ENCODE measurements at places on chromosomes 5 and 9. TPM values are rescaled to one million over a fixed set of nuclear protein-coding genes. Genes with fewer than 3 reads are reported as not detected.

The ESM1 gene
- total RNA-seq = not detected

DNA sequence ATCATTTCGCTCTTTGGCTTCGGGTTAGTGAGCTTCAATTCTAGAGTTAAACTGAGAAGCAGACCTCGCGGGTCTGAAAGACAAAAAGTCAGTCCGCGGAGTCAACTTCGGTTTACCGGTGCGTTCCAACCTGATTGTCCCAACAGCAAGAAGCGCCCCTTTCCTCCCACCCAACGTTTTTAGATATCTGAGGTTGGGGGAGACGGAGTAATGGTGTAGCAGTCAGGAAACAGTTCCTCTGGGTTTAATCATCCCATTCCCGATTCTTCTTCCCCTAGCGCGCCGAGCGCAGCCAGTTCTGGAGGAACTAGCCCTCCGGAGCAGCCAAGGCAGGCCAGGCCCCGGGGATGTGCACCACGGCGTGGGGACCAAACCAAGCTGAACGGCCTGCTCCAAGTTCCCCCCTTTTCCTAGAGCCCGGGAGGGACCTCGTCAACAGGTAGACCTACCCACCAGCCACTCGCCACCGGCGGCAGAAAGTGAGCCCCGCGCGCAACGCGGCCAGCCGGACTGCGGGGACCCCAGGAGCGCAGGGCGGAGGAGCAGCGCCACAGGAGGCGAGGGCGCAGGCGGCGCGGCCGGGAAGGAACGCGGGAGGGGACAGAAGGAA lies 622 bp upstream of the ISL1 start:
- H3K27me3 ChIP-seq = peaks cover 17% of the 10 kb centered on the region
- no peaks in the 10 kb centered on the region for H3K36me3 ChIP-seq
- H3K4me3 ChIP-seq = no peak overlapping the region
- DNase-seq = no peak
- H3K27ac ChIP-seq = no peak overlapping the region
- H3K4me1 ChIP-seq = no peaks in the 10 kb centered on the region

DNA sequence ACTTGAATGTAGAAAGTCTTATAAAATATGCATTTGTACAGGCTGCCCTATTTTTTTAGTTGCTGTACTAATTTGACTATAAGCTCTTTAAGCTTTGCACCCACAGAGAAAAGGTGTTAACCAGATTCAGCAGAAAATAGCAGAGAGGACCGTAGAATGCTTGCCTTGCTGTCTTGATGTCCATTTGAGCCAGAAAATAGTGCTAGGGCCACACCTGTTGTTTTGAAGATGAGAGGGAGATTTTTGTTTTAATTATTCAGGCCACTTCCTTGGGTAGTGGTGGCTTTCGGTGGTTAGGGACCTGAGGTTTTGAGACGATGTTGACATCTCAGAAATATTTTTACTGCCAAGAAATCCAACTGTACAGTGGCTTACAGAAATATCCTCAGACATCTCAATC lies 196.0 kb downstream of the SPATA31D1 start:
- no peak overlapping the region for H3K4me3 ChIP-seq
- H3K36me3 ChIP-seq = no peaks in the 10 kb centered on the region
- no peaks in the 10 kb centered on the region for H3K4me1 ChIP-seq
- no peak overlapping the region for H3K27ac ChIP-seq
- no peaks in the 10 kb centered on the region for H3K27me3 ChIP-seq

- no peak overlapping the region for H3K27ac ChIP-seq
- peaks cover 2% of the 10 kb centered on the region for H3K27me3 ChIP-seq
- H3K4me3 ChIP-seq = no peak overlapping the region
- no peaks in the 10 kb centered on the region for H3K36me3 ChIP-seq
- no peaks in the 10 kb centered on the region for H3K4me1 ChIP-seq
- no peak for DNase-seq
Measured at GRCh38 chr5:176784218-176785165, 25.9 kb upstream of the UNC5A start.

The GPX3 gene
- total RNA-seq = 0.38 TPM

GRCh38 chr5:87027570-87027969 lies 240.1 kb upstream of the RASA1 start:
- DNase-seq = no peak
- H3K27me3 ChIP-seq = no peaks in the 10 kb centered on the region
- H3K36me3 ChIP-seq = no peaks in the 10 kb centered on the region
- H3K27ac ChIP-seq = no peak overlapping the region
- no peaks in the 10 kb centered on the region for H3K4me1 ChIP-seq

DNA sequence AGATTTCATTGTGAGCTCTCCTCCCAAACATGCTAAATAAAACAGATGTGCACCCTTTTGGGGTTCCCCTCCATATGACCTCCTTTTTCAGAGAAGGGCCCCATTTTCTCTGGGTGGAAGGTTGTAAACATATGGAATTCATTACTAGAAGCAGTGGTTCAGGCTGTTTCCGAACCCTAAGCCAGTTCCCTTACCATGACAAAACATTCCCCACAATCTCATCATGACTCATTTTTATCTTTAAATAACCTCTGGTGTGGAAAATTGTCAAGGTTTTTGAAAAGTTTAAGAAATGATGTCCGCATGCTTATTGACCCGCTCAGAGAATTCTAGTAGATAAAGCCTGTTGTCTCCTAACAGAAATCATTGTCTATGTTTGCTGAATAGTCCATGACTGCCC lies 127.3 kb upstream of the PIK3R1 start:
- H3K27ac ChIP-seq = no peak overlapping the region
- H3K4me3 ChIP-seq = no peak overlapping the region
- no peaks in the 10 kb centered on the region for H3K27me3 ChIP-seq
- no peak for DNase-seq
- no peaks in the 10 kb centered on the region for H3K4me1 ChIP-seq

- DNase-seq = no peak
- H3K27ac ChIP-seq = no peak overlapping the region
- H3K36me3 ChIP-seq = peaks cover 17% of the 10 kb centered on the region
Measured at GRCh38 chr5:179777456-179777855, 16.3 kb upstream of the LTC4S start.

- H3K4me3 ChIP-seq = peak overlapping the region; percentile 61
- peak overlapping the region; percentile 91 for H3K27ac ChIP-seq
- DNase-seq = peak; percentile 65
- H3K36me3 ChIP-seq = no peaks in the 10 kb centered on the region
- peaks cover 29% of the 10 kb centered on the region for H3K4me1 ChIP-seq
Measured at GRCh38 chr9:121071756-121072421, 2.9 kb upstream of the CNTRL start.

GRCh38 chr9:21970800-21971640 lies 23.2 kb downstream of the CDKN2A start:
- no peaks in the 10 kb centered on the region for H3K4me1 ChIP-seq
- DNase-seq = no peak
- peaks cover 11% of the 10 kb centered on the region for H3K27me3 ChIP-seq
- H3K36me3 ChIP-seq = no peaks in the 10 kb centered on the region
- H3K27ac ChIP-seq = no peak overlapping the region

DNA sequence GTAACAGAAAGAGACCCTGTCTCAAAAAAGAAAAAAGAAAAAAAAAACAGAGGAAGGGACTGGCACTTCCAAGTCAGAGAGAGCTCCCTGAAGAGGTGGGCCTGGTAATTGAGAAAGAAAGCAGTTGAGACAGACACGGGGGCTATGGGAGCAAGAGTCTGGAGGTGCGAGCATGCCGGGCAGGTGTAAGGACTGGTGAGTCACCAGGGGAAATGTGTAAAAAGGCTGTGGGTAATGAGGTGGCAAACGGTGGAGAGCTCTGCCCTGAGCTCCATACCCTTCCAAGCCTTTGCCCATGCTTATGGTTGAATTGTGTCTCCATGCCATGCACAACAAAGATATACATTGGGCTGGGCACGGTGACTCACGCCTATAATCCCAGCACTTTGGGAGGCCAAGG lies 18.0 kb upstream of the JADE2 start:
- H3K36me3 ChIP-seq = no peaks in the 10 kb centered on the region
- no peaks in the 10 kb centered on the region for H3K27me3 ChIP-seq
- no peak for DNase-seq
- H3K27ac ChIP-seq = no peak overlapping the region

DNA sequence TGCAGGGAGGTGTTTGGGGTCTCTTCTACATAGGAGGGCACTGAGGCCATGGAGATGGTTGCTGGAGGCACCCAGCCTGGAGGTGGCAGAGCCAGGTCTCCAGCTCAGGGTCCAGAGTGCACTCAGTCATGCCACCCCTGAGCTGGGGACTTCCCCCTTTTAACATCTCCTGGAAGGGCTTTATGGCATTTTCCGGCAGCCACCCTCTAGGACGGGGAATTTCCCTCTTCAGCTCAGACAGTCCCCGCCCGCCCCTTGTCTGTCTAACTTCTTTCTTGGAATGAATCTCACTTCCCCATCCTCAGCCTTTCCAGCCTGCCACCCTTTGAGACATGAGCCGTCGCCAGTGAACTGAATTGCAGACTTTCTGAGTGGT lies 49.9 kb downstream of the COL15A1 start:
- H3K27me3 ChIP-seq = 0 out of 2 replicates have a peak, but pooled peaks cover 2% of the 10 kb centered on the region
- H3K36me3 ChIP-seq = no peaks in the 10 kb centered on the region
- H3K4me1 ChIP-seq = peaks cover 13% of the 10 kb centered on the region
- DNase-seq = peak; percentile 53

- no peaks in the 10 kb centered on the region for H3K4me1 ChIP-seq
- DNase-seq = no peak
- H3K27ac ChIP-seq = no peak overlapping the region
- no peak overlapping the region for H3K4me3 ChIP-seq
- no peaks in the 10 kb centered on the region for H3K27me3 ChIP-seq
Measured at GRCh38 chr5:61254969-61255555, 77.0 kb upstream of the ZSWIM6 start.

GRCh38 chr5:176823869-176824412 lies 13.6 kb downstream of the UNC5A start:
- no peak for DNase-seq
- H3K4me1 ChIP-seq = no peaks in the 10 kb centered on the region

DNA sequence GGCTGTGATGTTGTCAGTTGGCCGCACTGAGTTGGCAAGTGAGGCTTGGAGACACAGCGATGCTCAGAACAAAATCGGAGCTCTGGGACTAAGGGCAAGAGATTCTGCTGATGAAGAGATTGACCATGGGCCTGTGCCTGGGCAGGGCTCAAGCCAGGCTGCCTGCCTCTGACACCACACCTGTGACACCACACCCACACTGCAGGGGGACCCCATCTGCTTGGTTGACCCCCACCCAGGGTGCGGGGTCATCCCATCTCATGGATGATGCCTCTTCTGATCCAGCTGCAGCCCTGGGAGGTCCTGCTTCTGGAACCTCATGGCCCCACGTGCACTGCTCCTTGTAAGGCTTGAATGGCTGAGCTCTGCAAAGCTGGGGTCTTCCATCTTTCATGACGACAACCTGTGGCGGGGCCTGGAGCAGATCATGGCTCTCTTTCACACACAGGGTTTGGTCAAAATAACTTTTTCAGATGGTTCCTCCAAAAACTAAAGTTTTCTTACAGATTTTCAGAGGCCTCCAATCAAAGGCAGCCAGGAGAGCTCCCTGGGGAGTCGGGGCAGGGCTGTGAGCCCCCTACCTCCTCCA lies 185.2 kb downstream of the GADD45G start:
- no peak overlapping the region for H3K4me3 ChIP-seq
- H3K27me3 ChIP-seq = no peaks in the 10 kb centered on the region
- no peaks in the 10 kb centered on the region for H3K4me1 ChIP-seq
- no peaks in the 10 kb centered on the region for H3K36me3 ChIP-seq
- H3K27ac ChIP-seq = no peak overlapping the region
- DNase-seq = no peak

DNA sequence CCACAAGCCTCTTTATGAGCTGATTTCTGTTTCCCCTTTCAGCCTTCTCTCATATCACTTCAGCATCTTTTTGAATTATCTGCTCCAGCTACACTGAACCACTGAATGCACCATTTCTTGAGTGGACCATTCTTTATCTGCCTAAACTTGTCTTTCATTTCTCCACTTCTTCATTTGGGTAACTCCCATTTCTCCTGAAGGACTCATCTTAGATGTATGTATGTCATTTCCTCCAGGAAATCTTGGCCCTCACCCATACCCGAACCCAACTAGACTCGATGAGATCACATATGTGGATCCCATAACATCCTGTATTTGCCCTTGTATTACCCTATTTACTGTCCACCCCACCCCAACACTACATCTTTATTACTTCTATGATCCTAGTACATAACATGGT lies 249.8 kb downstream of the KIF4B start:
- no peak for DNase-seq
- H3K4me1 ChIP-seq = no peaks in the 10 kb centered on the region
- no peak overlapping the region for H3K4me3 ChIP-seq

- no peak overlapping the region for H3K4me3 ChIP-seq
- 0 out of 2 replicates have a peak, but pooled peaks cover 4% of the 10 kb centered on the region for H3K4me1 ChIP-seq
- H3K27ac ChIP-seq = no peak overlapping the region
- DNase-seq = no peak
- no peaks in the 10 kb centered on the region for H3K27me3 ChIP-seq
Measured at GRCh38 chr9:93477397-93477796, 24.0 kb upstream of the FAM120AOS start.

- no peak overlapping the region for H3K4me3 ChIP-seq
- no peaks in the 10 kb centered on the region for H3K27me3 ChIP-seq
- no peak for DNase-seq
- H3K27ac ChIP-seq = no peak overlapping the region
- H3K36me3 ChIP-seq = no peaks in the 10 kb centered on the region
- H3K4me1 ChIP-seq = no peaks in the 10 kb centered on the region
Measured at GRCh38 chr5:167802755-167803431, 488.6 kb upstream of the WWC1 start.

The INSL6 gene
- not detected for total RNA-seq

GRCh38 chr9:19642256-19642655 lies 146.6 kb downstream of the SLC24A2 start:
- no peaks in the 10 kb centered on the region for H3K4me1 ChIP-seq
- no peaks in the 10 kb centered on the region for H3K36me3 ChIP-seq
- no peak for DNase-seq
- H3K27ac ChIP-seq = no peak overlapping the region
- H3K27me3 ChIP-seq = no peaks in the 10 kb centered on the region

The WDR38 gene
- not detected for total RNA-seq

The FAM170A gene
- not detected for total RNA-seq

- H3K36me3 ChIP-seq = no peaks in the 10 kb centered on the region
- no peak overlapping the region for H3K27ac ChIP-seq
- no peak overlapping the region for H3K4me3 ChIP-seq
- no peaks in the 10 kb centered on the region for H3K4me1 ChIP-seq
Measured at GRCh38 chr9:137506274-137506673, 43.9 kb downstream of the PNPLA7 start.

DNA sequence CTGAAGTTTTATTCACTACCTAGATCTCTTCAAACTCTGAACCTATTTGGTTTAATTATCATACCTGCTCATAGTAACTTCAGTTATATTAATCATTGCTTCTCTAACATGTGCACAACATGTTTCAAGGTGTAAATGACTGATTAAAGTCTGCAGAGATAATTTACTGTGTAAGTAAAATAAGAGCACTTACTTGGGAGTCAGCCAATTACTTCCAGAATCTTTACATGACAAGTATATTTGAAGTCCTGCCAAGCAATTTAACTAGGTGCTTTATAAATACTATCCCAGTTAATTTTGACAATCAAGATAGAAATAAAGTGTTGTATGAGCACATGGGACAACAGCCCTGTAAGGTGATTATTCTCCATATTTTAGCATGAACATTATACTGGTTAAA lies 109.9 kb downstream of the RFX3 start:
- H3K4me3 ChIP-seq = no peak overlapping the region
- no peaks in the 10 kb centered on the region for H3K4me1 ChIP-seq
- no peaks in the 10 kb centered on the region for H3K27me3 ChIP-seq
- no peak overlapping the region for H3K27ac ChIP-seq
- DNase-seq = no peak
- H3K36me3 ChIP-seq = no peaks in the 10 kb centered on the region

The SLC6A18 gene
- not detected for total RNA-seq

The C9orf153 gene
- total RNA-seq = 0.18 TPM

The INSL4 gene
- total RNA-seq = not detected

The PCDHGB1 gene
- 0.16 TPM for total RNA-seq

GRCh38 chr5:2039180-2039531 lies 156.4 kb upstream of the IRX4 start:
- DNase-seq = no peak
- H3K36me3 ChIP-seq = no peaks in the 10 kb centered on the region
- no peaks in the 10 kb centered on the region for H3K27me3 ChIP-seq
- no peaks in the 10 kb centered on the region for H3K4me1 ChIP-seq
- no peak overlapping the region for H3K4me3 ChIP-seq

Measured in GM12878 (cell line).